ENCODE measurements at places on chromosomes 2 and 18.

DNA sequence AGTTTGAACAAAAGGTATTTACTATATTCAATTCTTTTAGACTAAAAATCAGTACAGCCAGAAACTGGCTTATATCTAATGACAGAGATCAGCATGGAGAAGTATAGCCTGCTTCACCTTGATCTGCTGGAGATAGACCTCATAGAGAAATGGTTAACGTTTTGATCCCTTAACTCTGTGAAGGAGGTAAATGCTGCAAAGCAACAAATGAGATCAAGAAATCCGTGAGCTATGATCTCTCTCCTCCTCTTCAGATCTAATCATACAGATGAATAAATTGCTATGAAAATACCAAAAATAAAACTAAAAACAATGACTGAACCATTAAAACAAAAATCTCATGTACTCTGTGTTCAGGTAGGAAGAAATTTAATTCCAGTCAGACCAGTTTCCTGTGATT is 42.8 kb downstream of the KLHL14 start:
- no peak for DNase-seq

DNA sequence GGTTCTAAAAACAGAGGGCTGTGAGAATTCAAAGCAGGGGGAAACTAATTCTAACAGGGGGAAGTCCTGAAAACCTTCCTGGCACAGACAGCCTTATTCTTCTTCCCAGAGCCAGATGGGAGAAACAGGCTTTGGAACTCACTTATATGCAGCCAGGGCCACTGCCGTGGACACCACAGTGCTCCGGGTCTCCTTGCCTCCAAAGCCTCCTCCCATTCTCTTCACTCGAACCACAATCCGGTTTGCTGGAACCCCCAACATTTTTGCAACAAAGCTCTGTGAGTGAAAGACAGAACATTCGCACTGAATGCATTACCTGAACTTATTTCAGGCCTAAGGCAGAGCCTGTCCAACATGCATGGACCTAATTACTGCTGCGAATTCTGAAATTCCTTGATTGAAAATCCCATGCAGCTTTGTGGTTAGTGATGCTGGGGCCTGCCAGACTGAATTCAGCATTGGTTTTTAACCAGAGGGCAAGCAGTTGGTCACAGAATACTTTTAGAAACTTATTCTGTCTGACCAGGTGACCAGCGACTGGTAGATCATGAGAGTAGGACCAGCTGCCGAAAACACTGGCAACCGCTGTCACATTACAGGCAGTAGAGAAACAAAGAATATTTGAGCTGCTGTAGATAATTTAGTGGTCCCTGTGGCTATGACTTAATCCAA is 48.6 kb downstream of the XDH start:
- no peak for DNase-seq

GRCh38 chr2:38461470-38461869 is 84.4 kb upstream of the ATL2 start:
- no peak for DNase-seq

DNA sequence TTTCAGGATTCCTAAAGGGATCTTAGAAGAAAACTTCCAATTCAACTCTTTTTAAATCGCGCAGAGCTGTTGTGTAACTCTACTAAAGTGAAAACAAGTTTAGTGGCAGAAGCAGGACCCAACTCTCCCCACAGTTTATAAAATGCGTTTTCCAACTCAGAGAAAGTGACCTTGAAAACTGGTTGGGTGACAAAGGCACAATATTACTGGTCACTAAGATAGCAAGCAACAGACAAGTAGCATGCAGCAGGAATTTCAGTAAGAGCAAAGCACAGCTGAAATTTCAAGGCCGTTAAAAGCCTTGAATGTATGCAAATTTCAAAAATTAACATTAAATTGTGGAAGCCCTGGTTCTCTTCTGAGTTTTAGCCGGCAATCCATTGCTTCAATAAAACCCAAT is 66.9 kb downstream of the STK39 start:
- DNase-seq, result no peak

- DNase-seq, result no peak
These were observed 35.4 kb upstream of the DARS1 start for GRCh38 chr2:136020831-136021230.
